ENCODE measurements at places on chromosomes 12 and 14.

GRCh38 chr12:49604856-49605255, 583 bp downstream of the FAM186B start:
- DNase-seq = no peak

GRCh38 chr12:62003701-62004100, 256.5 kb upstream of the USP15 start:
- DNase-seq = no peak

GRCh38 chr12:122870867-122871664, 24.9 kb downstream of the VPS37B start:
- DNase-seq = no peak

GRCh38 chr14:74907744-74908143, 15.3 kb downstream of the RPS6KL1 start:
- no peak for DNase-seq

DNA sequence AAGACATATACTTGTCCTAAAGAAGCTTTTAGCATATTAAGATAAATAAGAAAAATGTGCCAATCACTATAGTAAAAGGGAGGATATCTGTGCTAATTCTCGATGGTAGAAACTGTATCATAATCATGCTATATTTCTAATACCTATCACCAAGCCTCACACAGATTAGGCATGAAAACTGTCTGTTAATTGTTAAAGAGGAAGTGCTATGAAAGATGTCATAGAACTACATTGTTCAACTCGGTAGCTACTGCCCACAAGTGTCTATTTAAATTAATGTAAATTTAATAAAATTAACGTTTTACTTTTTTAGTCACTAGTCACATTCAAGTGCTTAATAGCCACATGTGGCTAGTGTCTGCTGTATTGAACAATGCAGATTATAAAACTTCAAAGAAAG, 77.5 kb upstream of the KICS2 start:
- DNase-seq = no peak

GRCh38 chr14:31696378-31696777, 135.2 kb downstream of the NUBPL start:
- DNase-seq = no peak

DNA sequence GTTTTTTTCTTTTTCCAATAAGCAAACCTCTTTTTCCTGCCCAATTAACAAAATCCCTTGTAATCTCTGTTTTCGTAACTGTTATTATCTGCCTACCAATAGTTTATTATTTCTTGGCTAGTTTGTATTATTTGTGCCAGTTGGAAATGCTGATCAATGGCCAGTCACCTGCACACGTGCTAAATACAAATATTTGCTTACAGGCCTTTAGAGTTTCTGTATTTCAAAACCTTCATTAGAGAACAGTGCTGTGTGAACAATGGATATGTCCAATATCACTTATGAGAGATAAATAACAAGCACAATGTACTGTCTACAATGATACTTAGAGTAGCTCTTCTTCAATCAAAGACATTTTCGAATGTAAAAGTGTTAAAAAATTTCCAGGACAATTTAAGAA, 10.8 kb upstream of the DYRK2 start:
- DNase-seq = no peak

- no peak for DNase-seq
Observed at GRCh38 chr14:102218688-102219087, 79.0 kb downstream of the WDR20 start.

- DNase-seq = no peak
Observed at GRCh38 chr14:70680748-70681147, 39.0 kb downstream of the TTC9 start.

- no peak for DNase-seq
Observed at GRCh38 chr12:11797317-11797913, 147.9 kb downstream of the ETV6 start.

DNA sequence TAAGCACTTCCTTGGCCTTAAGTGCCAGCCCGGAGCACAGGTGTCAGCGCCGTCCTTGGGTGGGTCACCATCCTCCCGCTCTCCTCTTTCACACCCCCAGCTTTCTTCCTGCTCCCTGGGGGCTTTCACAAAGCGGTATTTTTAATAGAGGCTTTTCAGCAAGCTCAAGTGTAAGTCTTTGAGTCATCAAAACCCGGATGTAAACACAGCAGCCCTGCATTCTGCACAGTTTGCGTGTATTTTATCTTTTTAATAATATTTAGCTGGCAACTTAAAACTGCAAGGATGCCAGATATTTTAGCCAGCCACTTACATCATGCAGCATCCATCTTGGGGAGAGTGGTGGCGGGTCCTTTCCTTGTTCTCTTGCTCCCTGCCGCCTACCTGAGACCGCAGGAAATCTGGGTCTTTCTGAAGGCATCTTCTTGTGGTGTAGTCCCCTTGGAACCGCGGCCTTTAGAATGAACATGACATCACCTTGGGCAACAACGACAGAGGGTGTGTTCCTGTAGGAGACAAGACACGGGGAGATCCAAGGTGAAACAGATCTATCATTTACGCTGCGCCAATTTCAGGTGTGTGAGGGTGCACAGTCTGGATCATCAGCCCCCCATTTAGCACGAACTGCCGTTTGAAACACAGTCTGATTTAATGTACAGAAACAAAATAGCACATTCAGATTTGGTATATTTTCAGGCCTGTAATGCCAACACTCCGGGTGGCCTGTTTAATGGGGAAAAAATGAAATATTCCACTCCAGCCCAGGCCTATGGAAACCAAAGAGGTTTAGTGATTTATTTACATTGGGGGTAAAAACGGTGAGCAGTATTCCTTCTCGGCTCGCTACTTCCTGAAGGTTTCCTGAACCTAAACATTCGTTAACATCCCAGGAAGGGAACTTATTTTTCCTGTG, 12.5 kb upstream of the IRF2BPL start:
- no peak for DNase-seq

GRCh38 chr14:101008631-101009336, 105.3 kb upstream of the RTL1 start:
- no peak for DNase-seq

Measured in activated CD4-positive, alpha-beta T cell treated with anti-CD3 and anti-CD28 coated beads, Interleukin-2, Interleukin-4, amounts not matched to agents 100 ng/mL and 50 ng/mL, durations not matched to agents 16 hours and 8 hours (primary cell).